ENCODE measurements at places on chromosomes 3 and 15.

DNA sequence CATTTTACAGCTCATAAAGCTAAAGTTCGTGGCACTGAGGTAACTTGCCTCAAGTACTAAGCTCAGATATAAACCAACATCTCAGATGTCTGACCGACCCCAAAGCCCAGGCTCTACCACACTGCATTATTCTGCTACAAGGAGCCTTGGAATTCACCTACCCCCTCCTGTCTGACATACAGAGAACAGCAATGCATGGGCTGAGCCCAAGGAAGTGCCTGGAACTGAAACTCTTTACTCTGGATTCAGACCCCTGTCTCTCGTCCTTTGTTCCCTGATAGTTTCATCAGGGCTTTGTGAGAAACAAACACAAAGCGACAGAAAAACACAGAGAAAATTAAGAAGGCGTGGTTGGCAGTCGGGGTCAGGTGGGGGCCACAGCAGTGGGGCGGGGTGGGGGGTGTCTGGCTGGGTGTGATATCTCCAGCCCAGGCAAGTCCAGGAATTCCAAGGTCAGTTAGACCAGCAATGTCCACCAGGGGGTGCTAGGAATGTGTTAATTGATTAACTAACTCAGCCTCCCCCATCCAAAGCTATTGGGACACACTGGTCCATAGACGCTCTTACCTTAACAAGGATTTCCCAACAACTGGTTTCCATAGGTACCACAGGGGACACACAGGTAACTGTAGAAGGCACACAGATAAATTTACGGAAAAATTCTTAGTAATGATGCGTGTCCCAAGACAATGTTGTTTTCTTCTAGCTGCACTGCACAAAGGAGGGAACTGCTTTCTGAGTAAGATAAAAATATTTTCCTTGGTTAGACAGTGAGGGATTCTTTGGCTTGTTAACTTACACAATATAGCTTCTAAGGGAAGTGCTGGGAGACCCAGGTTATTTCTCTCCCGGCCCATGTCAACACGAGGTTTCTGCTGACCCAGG is 18.8 kb upstream of the SSUH2 start:
- peak; percentile 38 for DNase-seq

DNA sequence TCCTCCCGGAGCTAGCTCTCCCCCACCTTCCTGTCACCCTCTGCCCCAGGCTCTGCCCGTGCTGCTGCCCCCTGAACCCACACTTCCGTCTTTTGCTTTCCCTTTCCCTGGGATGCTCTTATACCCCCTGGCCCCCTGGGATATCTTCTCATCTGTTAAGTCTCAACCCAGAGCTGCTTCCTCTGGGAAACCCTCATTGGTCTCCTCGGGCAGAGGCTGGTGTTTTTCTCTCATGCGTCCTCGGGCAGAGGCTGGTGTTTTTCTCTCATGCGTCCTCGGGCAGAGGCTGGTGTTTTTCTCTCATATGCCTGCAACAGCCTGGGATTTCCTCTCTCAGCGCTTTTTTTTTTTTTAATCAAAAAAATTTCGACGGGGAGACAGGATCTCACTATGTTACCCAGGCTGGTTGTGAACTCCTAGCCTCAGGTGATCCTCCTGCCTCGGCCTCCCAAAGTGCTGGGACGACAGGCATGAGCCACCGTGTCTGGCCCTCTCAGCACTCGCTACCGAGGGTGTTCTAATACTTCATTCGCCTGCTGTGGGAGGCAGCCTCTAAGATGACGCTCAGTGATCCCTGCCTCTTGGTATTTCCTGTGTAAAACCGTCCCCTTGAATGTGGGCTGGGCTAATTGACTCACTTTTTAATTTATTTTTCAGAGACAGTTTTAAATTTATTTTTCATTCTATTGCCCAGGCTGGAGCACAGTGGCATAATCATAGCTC is 62.7 kb upstream of the TFRC start:
- no peak for DNase-seq

- DNase-seq = no peak
Measured at GRCh38 chr3:13073326-13074005, at the start of gene IQSEC1. TSS of gene IQSEC1 (minus strand) at chr3:13073429. CDS start at chr3:13073014, 415 bp downstream.

GRCh38 chr3:188345223-188345622 is 191.3 kb downstream of the LPP start:
- DNase-seq = no peak

DNA sequence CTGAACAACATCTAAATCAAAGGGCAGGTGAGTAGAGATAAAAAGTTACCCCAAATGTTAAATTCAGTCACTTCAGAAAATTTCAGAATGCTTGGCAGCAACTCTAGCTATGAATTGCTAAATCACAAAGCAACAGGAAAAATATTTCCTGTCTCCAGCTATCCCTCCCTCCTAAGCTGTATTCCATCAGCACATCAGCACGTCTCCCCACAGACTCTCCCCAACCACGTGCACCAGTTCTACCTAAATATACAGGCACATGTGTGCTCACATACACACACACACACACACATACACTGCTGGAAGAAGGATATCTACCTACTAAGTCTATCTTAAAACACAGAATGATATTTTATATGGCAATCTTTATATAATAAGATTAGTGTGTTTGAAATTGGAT is 177.1 kb upstream of the ARHGEF26 start:
- DNase-seq = no peak

DNA sequence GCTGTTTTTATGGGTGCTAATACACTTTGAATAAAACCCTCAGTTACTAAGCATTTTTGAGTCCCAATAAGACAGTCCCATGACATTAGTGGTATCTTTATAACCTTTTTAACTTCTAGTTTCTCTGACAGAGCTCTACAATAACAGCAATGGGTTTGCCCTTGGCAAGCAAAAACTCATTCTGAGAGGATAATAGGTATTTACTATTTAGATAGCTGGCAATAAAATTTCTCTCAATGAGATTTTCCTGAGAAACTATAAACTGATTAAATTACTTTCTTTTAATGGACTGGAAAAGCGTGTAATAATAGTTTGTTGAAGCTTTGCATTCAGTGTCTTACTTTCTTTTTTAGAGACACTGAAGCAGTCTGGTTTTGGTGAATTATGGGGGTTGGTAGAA is 168.0 kb upstream of the MLF1 start:
- DNase-seq = no peak

DNA sequence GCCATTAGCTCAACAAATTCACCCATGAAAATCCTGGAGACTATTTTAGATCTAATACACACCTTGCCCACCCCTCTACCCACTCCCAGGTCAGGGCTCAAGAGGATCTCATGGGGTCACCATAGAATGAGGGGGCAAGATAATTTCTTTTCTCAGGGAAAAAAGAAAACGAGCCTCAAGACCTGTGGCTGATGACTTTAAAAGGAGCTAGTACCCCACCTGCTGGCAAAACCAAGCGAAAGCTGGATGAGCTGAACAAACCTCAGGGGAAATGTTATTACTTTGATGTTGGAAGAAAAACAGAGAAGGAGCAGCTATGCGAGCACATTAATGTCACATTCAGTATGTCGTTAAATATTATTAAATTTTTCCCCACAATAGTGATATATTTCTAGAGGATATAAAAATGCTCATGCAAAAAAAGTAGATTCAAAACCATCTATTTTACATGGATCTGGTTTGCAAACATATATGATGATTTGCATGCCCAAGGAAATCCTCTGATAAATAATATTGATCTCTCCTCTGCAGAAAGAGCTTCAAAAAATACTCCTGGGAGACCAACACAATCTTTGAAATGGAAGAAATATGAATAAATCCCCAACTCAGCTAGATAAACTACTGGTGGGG is 37.7 kb downstream of the PLD1 start:
- peak; percentile 27 for DNase-seq

DNA sequence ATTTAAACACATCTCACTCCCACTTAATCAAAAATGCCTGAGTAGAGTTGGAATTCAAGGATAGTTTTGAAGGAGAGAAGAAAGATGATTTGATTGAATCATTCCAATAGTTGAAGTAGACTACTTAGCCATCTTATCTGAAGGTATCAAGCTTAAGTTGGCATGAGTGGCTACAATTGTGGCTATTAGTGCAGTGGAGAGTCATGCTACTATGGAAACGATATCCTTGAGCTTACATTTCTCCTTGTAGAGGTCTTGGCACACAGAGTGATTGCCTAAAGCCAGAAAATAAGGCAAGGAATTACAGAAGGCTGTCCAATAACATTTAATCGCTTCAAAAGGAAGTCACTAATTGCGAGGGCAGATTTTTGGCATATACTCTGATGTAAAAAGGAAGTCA is 1022.7 kb downstream of the IGSF11 start:
- no peak for DNase-seq

DNA sequence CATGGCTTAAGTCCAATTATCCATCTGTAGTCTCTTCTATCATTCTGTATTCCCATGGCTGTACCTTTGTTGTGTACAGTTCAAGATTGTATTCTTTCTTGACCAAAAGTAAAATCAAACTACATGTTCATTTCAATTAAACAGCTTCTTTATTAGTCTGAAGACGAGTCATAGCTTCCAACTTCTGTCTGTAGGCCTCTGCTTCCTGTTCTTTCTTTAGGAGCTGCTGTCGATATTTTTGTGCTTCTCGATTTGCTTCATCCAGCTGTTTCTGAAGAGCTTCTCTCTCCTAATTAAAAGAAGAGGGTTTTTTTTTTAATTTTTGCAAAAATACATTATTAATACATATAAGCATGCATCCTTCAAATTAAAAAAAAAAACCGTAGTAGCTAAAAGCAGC is 13.0 kb upstream of the HDC start:
- DNase-seq = no peak

DNA sequence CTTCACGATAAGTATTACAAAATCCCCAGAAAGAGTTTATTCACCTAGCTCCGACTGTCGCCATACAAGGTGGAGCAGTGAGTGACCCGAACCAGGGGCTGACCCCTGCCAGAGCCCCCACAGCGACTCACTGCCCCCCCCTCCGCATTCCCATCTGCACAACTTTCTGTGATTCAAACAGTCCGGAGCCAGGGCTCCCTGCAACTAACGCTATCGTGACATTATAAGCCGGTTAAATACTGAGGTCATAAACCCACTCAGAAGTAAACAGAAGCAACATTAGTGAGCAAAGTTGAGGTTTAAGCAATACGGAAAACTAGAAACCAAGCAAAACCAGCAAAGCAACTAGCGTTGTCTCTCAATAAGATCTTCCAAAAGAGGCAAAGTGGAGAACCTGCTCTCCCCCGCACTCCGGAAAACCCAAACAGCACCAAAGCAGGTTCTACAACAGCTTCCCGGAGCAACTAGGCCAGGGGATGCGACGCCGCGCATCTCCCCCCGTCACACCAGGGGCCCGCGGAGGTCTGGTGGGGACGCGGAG is 642 bp downstream of the SCAP start:
- DNase-seq = no peak

DNA sequence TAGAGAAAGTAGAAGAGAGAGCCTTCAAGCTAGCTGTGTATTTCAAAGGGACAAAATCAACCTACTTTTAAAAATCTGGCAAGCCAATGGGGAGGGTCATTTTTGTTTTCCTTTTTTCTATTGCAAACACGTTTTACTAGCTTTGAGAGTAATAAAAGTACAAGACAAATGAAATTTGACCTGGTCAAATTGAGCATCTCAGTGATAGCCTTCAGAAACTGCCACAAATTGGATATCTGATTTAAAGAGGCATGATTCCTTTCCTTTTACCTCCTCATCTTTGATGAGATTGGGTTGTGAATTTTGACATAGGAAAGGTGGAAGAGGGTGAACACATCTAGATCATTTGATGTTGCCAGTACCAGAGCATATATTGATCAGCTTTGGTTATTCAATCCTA is 53.6 kb upstream of the RBMS3 start:
- no peak for DNase-seq

DNA sequence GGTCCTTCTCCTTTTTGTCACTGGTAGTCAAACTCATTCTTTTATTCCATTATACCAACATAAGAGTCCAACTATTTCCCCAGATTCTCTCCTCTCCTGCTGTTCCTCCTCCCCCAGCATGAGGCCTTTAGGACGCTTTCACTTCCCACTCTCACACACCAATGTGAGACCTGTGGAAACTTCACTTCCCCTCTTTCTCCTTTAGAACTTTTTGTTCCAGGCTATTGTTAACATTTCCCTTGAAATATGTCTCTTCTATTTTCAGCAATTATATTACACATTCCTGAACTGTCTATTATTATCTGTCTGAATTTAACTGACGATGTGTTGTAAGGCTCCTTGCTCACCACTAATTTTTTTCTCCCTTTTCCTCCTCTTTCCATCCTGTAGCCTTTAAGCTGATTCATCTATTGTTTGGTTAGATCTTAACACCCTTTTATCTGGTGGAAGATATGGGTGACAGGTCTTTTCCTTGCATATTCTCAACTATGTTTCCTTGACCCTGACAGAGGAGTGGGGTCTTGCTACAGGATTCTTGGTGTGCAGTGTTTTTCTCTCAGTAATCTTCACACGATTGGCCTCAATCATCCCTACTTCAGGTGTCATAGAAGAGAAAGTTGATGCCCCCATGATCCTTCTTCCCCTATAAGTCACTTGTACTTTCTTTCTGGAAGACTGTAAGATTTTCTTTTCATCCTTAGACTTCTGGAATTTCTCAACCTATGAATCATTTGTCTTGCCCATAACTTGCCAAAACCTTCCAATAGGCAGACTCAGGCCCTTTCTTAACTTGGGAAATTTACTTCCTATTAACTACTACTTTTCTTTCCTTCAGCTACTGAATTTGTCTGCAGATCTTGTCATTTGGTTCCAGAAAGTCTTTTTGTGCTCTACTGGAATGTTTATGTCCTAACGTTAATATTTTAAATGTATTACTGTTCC is 5.9 kb downstream of the CYP19A1 start:
- no peak for DNase-seq

- no peak for DNase-seq
Measured at GRCh38 chr15:77634266-77634962, 1.7 kb upstream of the LINGO1 start.

GRCh38 chr3:11508346-11509172 is 135.2 kb downstream of the VGLL4 start:
- no peak for DNase-seq

DNA sequence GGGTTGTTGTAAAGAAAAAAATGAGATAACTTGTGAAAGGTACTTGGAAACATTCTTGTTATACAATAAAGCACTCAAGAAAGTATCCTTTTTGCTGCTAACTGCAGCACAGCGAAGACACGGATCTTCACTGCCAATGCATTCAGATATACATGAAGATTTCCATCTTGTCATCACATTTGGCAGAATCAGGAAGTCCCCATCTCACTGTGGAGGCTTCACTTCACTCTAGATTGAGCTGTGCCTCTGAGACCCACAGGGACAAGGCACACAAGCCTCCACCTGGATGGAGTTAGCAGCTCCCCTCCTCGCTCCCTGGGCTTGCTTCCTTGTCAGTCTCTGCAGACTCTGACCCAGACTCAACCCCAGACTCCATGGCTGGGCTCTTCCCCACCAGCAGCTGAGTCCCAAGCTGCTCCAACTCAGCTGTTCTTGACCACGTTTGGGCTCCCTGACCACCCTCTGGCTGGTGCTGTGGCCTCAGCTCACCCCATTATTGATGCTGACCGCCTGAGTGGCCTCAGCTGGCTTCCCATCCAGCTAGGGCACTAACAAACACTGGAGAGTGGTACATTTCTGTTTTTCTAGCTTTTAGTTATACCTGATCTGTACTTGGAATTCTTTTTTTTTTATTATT is 45.4 kb upstream of the SMAD3 start:
- no peak for DNase-seq

Data from SHP77 treated with DMSO at 0.1 percent for 48 hours (cell line).